ENCODE measurements at places on chromosomes 11 and 22. TPM values are rescaled to one million over a fixed set of nuclear protein-coding genes. Genes with fewer than 3 reads are reported as not detected.

Gene SCGB1A1
- not detected for total RNA-seq

Gene OR8U1
- total RNA-seq, result not detected

Gene P2RY2
- 2.3 TPM for total RNA-seq

Gene TSSK2
- total RNA-seq, result not detected

Gene DDIAS
- 14.1 TPM for total RNA-seq
